ENCODE measurements at places on chromosomes 1 and 21.

- no peak for DNase-seq
These were observed 63.1 kb downstream of the KIF21B start for GRCh38 chr1:200960236-200960947.

GRCh38 chr1:30589083-30589482 is 134.3 kb downstream of the MATN1 start:
- DNase-seq = no peak

DNA sequence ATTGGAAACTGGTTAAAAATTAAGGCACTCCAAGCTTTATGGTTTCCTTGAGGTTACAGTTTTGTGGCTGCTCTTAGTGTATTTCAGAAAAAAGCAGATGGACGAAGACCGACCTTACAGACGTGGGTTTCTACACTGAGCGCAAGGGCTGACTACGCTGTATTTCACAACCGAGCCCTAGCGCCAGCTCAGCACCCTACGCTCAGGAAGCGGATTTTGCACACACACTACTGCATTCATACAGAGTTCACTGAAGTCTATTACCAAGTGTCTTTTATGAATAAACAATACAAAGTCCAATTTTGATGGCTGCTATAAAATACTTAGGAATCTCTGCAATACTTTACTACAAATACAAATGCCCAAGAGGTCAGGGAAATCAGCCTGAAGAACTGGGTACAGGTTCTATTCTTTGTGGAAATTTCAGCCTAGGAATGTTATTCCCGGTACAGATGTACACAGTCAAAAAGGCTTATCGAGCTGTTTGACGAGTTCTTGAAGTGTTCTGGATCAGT is 23.8 kb downstream of the PTTG1IP start:
- DNase-seq = no peak

GRCh38 chr1:48493970-48494769 is 22.2 kb upstream of the SPATA6 start:
- no peak for DNase-seq

- no peak for DNase-seq
These were observed 150.8 kb upstream of the PTGFR start for GRCh38 chr1:78340006-78340405.

GRCh38 chr1:110176299-110176956 is 26.1 kb downstream of the SLC6A17 start:
- no peak for DNase-seq

GRCh38 chr1:215282557-215282956 is 200.0 kb downstream of the KCNK2 start:
- no peak for DNase-seq

DNA sequence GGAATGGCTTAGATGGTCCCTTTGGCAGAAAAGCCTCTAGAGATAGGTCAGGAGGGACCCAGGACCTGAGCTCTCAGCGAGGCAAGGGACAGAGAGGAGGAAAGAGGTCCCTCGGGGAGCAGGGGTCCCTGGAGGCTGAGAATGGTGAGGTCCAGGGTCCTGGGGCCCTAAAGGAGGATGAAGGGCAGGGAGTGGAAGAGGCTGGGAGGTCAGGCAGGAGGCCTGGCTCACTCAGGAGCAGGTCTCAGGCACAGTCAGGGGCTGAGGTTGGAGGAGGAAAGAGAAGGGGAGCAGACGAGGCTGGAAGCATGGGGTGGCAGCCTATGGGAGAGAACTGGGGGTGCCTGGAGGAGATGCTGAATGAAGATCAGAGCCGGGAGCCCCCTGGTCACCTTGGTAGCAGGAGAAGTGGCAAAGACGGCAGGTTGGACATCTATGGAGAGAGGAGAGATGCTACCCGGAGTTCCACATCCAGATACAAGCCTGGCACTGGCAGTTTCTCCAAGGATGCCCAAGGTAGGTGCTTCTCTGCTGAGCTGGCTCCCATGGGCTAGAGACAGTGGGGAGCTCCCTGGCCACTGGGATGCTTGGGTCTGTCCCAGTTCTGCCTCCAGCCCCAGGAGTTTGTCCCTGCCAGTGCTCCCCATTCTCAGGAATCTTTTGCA is 22.6 kb downstream of the IGFN1 start:
- no peak for DNase-seq

- DNase-seq = no peak
These were observed 172.6 kb downstream of the CHRM3 start for GRCh38 chr1:239558991-239559390.
